ENCODE measurements at places on chromosomes 5 and 9.

DNA sequence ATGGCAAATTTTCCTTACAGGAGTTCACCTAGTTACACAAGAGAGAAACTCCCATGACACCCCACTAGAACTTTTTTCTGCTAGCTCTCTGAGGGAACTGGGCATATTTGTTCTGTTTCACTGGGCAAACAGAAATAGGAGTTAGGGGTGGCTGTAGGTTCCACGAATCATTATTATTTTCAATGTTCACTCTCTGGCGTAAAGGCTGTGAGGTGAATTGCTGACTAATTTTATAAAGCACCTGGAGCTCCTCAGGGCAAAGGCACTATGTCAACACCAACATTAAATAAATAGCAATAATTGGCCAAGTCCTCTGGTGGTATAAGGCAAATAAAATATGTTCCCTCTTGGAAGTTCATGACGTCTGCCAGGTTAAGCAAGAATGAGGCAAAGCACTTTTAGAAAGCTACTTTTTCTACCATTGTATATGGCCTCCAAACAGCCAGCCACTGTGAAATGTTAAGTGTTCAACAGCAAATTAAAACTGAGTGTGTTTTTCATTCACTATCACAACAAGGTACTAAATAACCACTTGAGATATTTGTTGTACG, 344.6 kb downstream of the PDE4D start:
- no peak for DNase-seq

DNA sequence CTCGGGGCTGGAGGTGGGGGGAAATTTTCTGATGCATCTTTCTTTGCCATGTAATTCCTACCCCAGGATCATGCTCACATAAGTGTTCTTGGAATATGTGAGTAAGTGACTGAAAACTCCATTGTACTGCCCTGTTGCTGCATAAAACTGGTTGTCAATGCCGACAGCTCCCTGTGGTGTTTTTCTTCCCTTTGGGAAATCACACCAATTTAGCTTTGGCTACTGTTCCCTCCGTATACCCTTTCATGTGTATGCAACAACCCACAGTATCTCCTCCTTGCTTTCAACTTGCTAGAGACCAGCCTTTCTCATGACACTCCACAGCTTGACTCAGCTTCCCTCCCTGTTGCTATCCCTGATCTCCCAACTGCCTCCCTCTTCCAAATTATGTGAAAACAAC, 240.6 kb downstream of the TRIM32 start:
- no peak for DNase-seq

DNA sequence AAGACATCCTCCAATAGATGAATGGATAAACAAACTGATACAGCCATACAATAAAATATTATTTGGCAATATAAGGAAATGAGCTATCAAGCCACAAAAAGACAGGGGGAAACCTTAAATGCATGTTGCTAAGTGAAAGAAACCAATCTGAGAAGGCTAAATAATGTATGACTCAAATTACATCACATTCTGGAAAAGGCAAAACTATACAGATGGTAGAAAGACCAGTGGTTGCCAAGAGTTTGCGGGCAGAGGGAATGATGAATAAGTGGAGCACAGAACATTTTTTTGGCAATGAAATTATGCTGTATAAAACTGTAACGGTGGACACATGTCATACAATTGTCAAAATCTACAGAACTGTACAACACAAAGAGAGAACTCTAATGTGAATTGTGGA, 63.3 kb downstream of the CSF2 start:
- DNase-seq = no peak

DNA sequence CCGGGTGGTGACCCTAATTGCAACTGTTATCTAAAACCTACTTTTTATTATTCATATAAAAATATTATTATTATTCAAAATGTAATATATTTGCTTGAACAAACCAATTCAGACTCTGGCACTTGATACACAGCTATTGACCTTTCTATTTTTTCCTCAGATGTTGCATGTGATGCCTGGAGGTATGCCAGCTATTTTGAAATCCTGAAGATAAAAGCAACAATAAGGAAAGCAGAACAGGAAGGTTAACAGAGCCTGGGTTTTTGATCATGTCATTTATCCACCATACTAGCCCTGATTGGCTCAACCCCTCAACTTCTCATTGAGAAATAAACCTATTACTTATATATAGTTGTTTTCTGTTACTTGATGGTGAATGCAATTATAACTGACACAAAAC, 340.9 kb upstream of the KIF2A start:
- no peak for DNase-seq

DNA sequence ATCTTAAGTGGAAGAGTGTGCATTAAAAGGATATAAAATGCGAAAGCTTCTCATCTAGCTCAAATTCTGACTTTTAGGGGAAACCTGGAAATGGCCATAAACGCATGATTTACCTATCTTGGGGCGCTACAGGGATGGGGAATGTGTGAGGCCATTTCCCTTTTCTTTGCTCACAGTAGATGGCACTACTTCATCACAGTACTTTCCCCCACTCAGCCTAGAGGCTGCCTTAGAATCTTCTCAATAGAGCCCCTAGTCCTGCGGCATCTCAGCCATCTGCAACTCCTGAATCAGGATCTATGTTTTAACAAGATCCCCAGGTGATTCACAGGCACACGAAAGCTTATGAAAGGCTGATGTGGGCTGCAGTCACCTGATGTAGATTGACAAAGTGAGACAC, 110.8 kb downstream of the LHFPL2 start:
- DNase-seq = peak; percentile 38

GRCh38 chr5:149789835-149790234, 59.7 kb downstream of the PPARGC1B start:
- no peak for DNase-seq

- DNase-seq = no peak
Observed at GRCh38 chr9:136697821-136698526, 10.7 kb upstream of the AGPAT2 start.

DNA sequence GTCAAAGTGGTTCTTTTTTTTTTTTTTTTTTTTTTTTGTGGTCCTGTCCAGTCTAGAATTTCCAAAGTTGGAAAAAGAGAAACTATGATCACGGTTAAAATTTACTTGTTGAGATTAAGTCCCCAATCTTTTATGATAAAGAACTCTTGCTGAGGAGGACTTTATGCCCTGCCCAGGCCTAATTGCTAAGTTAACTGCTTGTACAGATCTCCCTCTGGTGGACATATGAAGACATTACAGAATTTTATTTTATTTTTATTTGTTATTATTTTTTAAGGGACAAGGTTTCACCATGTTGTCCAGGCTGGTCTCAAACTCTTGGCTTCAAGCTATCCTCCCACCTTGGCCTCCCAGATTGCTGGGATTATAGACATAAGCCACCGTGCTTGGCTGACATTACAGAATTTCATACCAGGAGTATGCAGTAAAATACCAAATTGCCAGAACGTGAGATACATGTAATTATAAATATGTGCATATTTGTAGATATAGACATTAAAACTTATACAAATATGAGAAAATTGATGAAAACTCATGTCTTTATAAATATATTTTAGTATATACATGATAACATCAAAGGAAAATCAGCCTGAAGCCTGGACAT, 91.2 kb downstream of the RFK start:
- no peak for DNase-seq

GRCh38 chr9:77014597-77015263, 4.7 kb upstream of the FOXB2 start:
- DNase-seq = no peak

DNA sequence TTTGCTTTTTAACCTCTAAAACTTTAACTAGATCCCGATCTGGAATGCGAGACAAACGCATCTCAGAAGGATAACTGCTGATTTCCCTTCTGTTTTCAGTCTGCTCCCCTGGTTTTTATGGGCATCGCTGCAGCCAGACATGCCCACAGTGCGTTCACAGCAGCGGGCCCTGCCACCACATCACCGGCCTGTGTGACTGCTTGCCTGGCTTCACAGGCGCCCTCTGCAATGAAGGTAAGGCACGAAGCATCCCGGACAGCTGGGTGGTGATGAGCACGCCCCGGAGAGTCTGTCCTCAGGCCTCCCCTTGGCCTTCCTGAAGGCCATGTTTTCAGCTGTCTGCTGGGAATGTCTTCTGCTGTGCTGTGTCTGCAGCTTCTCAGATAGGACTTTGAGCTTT, 82.9 kb upstream of the PRRC1 start:
- no peak for DNase-seq

DNA sequence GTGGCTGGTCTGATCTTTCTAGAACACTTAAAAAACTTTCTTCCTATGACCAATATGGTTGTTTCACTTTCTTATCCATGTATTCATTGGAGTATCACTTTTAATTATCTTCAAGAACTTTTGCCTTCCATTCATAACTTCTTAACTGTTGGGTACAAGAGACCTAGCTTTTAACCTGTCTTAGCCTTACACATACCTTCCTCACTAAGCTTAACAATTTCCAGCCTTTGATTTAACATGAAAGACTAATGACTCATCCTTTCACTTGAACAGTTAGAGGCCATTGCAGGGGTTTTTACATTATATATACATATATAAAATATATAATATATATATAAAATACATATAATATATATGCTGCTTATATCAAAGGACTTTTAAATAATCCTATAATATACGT, 57.9 kb downstream of the ABHD17B start:
- no peak for DNase-seq

GRCh38 chr5:3365501-3366215, 230.0 kb upstream of the IRX1 start:
- DNase-seq = no peak

GRCh38 chr5:91188755-91189154, 194.4 kb downstream of the ARRDC3 start:
- no peak for DNase-seq

GRCh38 chr5:31361234-31361633, 167.7 kb downstream of the CDH6 start:
- no peak for DNase-seq

- DNase-seq = no peak
Observed at GRCh38 chr9:92426501-92427145, 2.4 kb upstream of the OMD start.

DNA sequence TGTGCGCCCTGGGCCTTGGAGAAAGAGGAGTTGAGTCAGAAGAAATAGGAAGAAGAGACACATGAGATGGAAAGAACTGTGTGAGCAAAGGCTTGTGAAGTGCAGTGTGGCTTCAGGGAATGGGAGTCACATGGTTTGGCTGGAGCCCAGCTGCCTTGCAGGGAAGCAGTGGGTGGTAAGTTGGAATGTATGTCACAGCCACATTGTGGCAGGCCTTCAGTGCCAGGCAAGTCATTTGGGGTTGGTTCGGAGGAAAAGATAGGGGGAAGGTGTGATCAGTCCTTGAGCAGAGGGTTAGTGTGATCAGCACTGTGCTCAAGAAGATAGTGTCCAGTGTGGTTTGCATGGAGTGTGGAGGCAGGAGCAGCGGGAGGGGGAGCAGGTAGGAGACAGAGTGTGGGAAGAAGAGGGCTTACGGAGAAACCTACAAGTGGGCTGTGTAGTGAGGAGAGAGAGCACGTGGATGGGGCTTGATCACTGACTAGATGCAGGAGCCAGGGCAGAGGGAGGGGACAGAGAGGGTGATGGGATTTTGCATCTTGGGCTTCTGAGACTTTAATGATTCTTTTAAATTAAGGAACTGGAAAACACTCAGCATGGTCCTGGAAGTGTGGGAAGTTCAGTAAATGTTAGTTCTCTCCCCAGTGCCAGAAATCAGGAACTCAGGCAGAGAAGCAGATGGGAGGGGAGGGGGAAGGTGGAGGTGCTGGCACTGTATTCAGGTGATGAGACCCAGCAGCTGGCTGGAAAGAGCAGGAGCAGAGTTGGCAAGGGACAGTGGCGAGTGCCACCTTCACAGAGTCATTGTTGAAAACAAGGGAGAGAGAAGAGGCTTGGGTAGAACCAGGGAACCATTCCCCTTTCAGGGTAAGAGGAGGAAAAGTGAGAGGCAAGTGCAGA, 46.6 kb downstream of the ARHGAP26 start:
- no peak for DNase-seq

DNA sequence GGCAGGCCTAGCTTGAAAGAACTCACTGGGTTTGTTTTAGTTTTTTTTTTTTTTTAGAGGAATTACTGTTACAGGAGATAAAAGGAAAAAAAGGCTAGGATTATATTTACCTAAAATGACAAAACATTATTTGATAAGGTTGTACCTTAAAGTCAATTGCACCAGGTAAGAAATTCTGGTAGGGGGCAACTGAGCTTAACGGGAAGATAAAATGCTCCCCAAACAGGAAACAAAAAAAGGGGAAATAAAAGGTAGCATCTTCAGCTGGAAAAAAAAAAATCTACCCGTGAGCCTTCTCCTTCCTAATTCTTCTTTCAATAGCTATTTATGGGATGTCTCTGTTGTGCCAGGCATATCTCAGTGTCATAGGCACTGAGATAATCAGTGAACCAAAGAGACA, 164.5 kb downstream of the PIK3R1 start:
- no peak for DNase-seq

DNA sequence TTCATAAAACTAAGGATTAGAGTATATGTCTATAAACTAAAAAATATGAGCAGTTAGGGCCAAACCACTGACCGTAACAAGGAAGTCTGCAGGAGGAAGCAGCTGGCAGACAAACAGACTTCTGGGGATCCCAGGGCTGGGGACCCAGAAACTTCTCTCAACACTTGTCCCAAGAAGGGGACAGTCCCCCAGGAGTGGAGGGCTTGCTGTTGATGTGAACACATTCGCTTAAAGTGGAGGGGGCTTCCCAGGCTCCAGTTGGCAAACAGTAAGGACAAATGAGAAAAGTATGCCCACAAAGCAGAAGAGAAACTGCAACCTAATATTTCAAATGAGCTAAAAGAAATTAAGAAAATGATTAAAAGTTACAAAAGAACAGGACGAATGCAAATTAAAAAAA, 83.7 kb downstream of the PDE8B start:
- DNase-seq = no peak

DNA sequence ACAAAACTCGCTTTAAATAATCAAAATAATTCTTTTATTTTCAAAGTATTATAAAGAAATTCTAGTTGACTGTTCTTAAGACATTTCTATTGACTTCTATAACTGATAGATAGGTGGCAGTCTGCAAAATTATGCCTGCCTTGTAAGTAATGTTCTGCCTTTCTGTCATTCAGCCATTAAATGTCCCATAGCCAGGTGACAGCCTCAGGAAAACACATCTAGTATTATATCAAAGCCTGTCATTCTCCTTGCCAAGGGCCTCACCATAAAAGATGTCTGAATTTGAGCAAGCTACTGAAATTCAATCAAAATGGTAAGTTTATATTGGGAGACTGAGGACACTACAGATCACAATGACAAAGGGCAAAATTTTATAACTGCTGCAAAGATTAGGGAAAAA, 170.4 kb upstream of the COX7C start:
- no peak for DNase-seq
